ENCODE measurements at places on chromosomes 3 and 15. TPM values are rescaled to one million over a fixed set of nuclear protein-coding genes. Genes with fewer than 3 reads are reported as not detected.

- no peak for DNase-seq
- no peak overlapping the region for H3K4me3 ChIP-seq
- no peaks in the 10 kb centered on the region for H3K36me3 ChIP-seq
These were observed 18.3 kb downstream of the GXYLT2 start for GRCh38 chr3:72906154-72906553.

GRCh38 chr3:152375546-152375945, 106.8 kb downstream of the MBNL1 start:
- no peaks in the 10 kb centered on the region for H3K27me3 ChIP-seq
- peak overlapping the region; percentile 37 for H3K27ac ChIP-seq
- H3K4me3 ChIP-seq, result no peak overlapping the region
- DNase-seq, result no peak
- H3K36me3 ChIP-seq, result peaks cover 27% of the 10 kb centered on the region

DNA sequence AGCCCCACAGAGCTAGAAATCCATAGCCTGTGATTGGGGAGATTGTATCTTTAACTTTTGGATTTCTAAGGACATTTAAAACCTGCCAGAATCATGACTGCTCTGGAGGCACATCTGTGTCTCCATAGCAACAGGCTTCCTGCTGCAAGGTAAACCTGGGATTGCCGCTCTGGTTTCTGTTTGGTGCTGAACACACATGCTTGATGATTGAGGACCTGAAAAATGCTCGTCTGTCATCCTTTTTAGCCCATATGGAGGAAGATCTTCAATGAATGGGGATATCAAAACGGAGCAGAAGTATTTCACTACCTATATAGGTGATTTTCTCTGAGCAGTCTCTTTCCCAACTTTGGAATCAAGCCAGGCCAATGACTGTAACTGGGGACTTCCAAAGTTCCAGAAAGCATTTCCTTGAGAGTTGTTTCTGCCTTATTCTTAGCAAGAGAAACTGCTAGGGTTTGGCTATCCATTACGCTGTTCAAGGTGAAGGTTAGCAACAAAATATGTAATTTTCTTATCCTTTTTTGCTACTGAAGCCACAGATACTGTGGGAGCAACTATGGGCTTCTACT, 96.5 kb upstream of the TNIK start:
- H3K4me1 ChIP-seq, result peaks cover 35% of the 10 kb centered on the region
- H3K27ac ChIP-seq, result no peak overlapping the region
- H3K4me3 ChIP-seq, result no peak overlapping the region
- no peaks in the 10 kb centered on the region for H3K27me3 ChIP-seq
- peaks cover 3% of the 10 kb centered on the region for H3K36me3 ChIP-seq

GRCh38 chr3:4688411-4688810, 195.3 kb downstream of the ITPR1 start:
- no peaks in the 10 kb centered on the region for H3K27me3 ChIP-seq
- no peak for DNase-seq
- no peak overlapping the region for H3K4me3 ChIP-seq
- peaks cover 38% of the 10 kb centered on the region for H3K36me3 ChIP-seq

DNA sequence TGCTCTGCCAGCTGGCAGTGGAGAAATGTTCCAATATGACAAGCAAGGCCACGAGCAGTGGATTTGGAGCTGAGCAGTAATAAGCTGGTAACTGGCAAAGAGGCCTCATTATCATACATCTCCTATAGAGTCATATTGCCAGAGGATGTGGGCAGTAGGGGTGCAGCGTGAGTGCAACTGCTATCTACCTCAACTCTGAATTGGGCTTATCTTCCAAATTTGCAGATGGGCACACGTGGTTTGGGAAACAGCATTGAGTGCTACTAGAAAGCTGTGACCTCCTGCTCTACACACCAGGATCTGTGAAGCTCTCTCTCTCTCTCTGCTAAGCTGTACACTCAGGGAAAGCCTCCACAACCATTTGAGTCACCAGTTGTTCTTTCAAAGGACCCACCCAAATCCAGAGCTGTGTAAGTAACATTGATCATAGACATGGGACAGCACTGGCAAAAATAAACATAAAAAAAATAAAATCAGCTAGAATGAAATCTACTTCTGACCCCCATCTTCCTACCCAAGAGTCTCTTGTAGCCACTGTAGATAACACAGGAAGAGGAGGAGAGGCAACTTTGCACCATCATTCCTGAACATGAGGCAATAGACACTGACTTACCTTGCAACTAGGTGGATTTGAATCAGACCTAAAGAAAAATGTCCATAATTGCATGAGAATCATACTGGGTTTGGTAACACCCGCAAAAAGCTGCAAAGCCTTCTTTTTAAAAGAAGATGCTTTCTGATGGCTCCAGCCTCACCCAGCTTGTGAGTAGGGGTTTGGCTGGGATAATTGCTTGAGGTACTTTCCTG, 82.9 kb upstream of the THBS1 start:
- H3K4me3 ChIP-seq, result no peak overlapping the region
- peaks cover 35% of the 10 kb centered on the region for H3K4me1 ChIP-seq
- H3K27me3 ChIP-seq, result peaks cover 33% of the 10 kb centered on the region
- no peak overlapping the region for H3K27ac ChIP-seq
- peak; percentile 9 for DNase-seq

DNA sequence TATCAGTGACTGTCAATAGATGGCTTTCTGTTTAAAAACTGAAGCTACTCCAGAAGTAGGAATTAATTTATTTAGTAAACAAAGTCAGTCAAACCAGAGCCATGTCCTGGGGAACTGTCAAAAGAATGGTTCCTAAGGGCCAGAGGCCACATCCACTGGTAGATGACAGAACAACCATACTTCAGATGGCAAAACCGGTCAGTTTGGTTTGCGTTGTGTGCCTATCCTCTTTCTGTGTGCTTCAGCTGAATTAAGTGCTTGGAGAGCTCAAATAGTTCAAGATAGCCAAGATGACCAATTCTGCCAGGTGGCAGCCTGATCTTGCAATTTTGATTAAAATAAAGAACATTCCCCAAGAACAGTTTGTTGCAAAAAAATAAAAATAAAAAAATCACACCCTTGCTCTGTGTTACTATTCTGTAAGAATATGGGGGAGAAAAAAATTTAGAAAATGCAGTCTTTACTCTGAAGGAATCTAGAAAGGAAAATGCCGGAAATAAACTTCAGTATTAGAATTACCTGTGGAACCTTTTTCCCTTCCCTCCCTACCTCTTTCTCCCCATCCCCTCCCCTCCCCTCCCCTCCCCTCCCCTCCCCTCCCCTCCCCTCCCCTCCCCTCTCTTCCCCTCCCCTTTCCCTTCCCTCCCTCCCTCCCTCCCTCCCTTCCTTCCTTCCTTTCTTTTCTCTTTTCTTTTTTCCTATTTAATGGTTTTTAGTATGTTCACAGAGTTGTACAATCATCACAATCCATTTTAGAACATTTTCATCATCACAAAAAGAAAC, 2.5 kb downstream of the MAP3K13 start:
- no peak overlapping the region for H3K27ac ChIP-seq
- no peaks in the 10 kb centered on the region for H3K36me3 ChIP-seq
- peaks cover 68% of the 10 kb centered on the region for H3K27me3 ChIP-seq
- DNase-seq, result no peak
- no peak overlapping the region for H3K4me3 ChIP-seq

DNA sequence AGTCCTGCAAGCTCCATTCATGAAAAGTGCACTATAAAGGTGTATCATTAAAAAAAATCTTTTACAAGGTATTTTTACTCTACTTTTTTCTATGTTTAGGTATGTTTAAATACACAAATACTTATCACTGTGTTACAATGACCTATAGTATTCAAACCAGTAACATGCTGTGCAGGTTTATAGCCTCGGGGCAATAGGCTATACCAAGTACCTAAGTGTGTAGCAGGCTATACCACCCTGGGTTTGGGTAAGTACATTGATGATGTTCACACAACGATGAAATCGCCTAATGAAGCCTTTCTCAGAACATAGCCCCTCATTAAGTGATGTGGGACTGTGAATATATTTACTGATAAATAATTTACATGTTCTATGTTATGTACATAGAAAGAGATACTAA, 104.6 kb downstream of the ATP1B3 start:
- no peak overlapping the region for H3K4me3 ChIP-seq
- H3K4me1 ChIP-seq, result no peaks in the 10 kb centered on the region
- H3K27ac ChIP-seq, result no peak overlapping the region
- no peaks in the 10 kb centered on the region for H3K27me3 ChIP-seq

GRCh38 chr15:100786901-100787566, 92.6 kb upstream of the ALDH1A3 start:
- H3K27me3 ChIP-seq, result peaks cover 13% of the 10 kb centered on the region
- H3K36me3 ChIP-seq, result no peaks in the 10 kb centered on the region
- no peak overlapping the region for H3K4me3 ChIP-seq
- no peak overlapping the region for H3K27ac ChIP-seq

DNA sequence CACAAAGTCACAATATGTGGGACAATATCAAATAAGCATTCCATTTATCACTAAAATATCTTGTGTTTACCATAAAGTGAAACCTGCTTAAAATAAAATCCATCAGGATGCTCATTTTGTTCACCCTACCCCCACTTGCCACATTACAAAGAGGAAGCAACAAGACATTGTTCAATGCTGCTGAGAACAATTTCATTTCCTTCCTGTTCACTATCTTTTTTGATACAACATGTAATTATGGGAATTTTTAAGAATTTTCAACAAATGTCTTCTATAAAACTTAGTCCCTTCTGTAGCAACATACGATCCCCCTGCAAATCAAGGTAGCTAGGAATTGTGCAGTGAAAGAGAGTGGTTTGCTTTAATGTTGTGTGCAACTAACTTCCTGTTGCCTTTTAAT, 34.9 kb upstream of the GPR160 start:
- H3K36me3 ChIP-seq, result peaks cover 9% of the 10 kb centered on the region
- no peak overlapping the region for H3K4me3 ChIP-seq

DNA sequence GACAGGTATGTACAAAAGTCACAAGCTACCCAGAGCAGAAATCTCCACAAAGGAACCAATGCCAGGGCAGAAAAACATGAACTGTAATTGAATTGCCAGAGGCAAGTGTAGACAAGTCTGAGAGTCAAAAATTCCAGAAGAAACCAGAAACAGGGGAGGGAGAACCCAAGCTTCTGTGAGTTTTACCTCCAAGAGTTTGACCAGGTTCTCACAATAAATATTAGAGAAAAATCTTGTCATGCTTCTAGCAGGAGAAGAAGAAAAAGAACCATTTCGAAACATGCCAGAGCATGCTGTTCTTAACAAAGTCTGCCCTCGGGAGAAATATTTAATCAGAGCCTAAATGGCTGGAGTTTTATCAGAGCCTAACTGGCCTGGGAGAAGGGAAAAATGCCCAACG, 32.5 kb upstream of the AP3B2 start:
- no peaks in the 10 kb centered on the region for H3K4me1 ChIP-seq
- H3K27me3 ChIP-seq, result no peaks in the 10 kb centered on the region
- no peak for DNase-seq
- peaks cover 2% of the 10 kb centered on the region for H3K36me3 ChIP-seq

- H3K4me1 ChIP-seq, result peaks cover 37% of the 10 kb centered on the region
- no peaks in the 10 kb centered on the region for H3K36me3 ChIP-seq
- no peaks in the 10 kb centered on the region for H3K27me3 ChIP-seq
- DNase-seq, result no peak
- H3K27ac ChIP-seq, result no peak overlapping the region
These were observed 16.6 kb downstream of the HMG20A start for GRCh38 chr15:77437264-77437663.

DNA sequence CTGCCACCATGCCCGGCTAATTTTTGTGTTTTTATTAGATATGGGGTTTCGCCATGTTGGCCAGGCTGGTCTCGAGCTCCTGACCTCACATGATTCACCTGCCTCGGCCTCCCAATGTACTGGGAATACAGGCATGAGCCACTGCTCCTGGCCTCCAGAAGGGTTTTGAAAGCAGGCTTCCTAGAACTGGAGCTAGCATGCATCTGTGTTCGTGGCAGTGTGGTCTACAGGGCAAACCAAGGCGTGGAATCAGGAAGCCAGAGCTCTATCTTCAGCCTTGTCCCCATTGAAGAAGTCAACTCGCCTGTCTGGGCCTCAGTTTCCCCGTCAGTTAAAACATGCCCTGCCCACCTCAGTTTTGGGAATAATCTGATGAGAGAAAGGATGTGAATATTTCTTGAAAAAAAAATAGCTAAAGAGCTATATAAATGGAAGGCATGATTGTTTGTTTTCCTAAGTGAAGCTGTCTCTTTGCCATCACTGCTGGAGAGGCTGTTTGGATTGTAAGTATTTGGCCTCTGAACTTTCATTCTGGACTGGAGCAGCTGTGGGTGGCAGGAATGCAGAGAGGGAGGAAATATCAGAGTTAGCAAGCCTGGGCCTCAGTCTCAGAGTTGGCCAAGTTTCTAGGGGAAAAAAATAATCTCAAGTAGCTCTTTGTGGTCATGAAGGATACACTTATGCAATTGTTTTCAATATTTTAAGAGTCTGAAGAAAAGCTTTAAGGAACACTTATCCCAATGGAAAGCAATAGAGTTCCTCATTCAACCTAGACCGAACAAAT, 36.5 kb upstream of the UACA start:
- no peak for DNase-seq
- H3K4me3 ChIP-seq, result no peak overlapping the region
- H3K36me3 ChIP-seq, result no peaks in the 10 kb centered on the region
- H3K4me1 ChIP-seq, result no peaks in the 10 kb centered on the region

DNA sequence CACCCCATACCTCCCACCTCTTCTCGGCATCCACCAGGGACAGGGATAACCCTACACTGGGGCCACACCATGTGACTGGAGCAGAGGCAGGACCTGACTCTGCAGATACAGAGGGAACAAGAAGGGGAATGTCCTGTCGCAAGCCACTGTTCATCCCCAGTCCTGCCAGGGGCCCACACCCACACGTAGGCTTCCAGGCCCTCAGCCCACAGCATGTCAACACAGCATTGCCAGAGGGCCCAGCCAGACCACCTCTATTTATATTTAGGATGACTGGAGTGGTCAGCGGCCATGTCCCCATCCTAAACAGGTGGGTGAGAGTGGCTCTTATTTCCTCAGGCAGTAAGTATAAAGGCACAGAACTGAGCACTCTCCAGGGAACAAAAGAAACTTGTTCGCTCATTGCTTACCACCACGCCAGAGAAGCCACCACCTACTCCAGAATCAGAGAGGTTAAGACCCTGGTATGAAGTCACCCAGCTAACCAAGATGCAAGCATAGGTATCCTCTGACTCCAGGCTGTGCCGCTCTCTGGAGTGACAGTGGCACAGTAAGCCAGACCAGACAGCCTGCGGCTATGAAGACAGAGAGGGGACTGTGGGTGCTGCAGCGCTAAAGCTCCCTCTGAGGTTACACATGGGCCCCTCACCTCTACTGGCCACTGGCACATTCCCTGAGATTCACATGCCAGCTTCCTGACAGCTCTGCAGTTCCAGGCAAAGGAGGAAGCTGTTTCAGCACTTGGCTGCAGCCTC, 67.9 kb downstream of the LRIG1 start:
- H3K27me3 ChIP-seq, result no peaks in the 10 kb centered on the region
- no peaks in the 10 kb centered on the region for H3K36me3 ChIP-seq
- no peak overlapping the region for H3K4me3 ChIP-seq
- peaks cover 11% of the 10 kb centered on the region for H3K4me1 ChIP-seq
- DNase-seq, result no peak
- H3K27ac ChIP-seq, result no peak overlapping the region

- H3K36me3 ChIP-seq, result no peaks in the 10 kb centered on the region
- H3K4me3 ChIP-seq, result no peak overlapping the region
These were observed 119.8 kb downstream of the PDCD6IP start for GRCh38 chr3:33918126-33918756.

ALDH1A3 gene
- 0.14 TPM for total RNA-seq

GPR27 gene
- total RNA-seq, result 2.5 TPM

TUSC7 gene
- not detected for total RNA-seq

THRB gene
- total RNA-seq, result not detected

SLC12A8 gene
- total RNA-seq, result 2.2 TPM

TTLL13 gene
- total RNA-seq, result 1.9 TPM

FRMD4B gene
- total RNA-seq, result 77.7 TPM

CSPG4 gene
- total RNA-seq, result not detected

CNOT10 gene
- total RNA-seq, result 78.6 TPM
